ENCODE measurements at places on chromosomes 3 and 15.

- DNase-seq: peak; percentile 2
These were observed 562 bp downstream of the NEO1 start for GRCh38 chr15:73052653-73053397.

DNA sequence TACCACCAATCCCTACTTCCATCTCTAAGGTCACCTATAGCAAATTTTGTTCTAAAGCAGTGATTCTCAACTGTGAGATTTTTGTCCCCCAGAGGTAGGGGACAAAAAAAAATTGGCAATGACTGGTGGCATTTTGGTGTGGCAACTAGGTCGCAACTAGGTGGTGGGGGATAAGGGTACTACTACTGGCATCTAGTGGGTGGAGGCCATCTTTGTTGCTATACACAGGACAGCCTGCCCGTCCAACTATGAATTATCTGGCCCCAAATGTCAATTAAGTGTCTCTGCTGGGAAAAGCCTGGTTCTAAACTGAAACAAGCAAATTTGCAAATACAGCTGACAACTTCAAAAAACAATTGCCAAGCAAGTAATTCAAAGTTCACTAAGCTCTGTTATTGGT, 1.4 kb downstream of the MTMR10 start:
- no peak for DNase-seq

DNA sequence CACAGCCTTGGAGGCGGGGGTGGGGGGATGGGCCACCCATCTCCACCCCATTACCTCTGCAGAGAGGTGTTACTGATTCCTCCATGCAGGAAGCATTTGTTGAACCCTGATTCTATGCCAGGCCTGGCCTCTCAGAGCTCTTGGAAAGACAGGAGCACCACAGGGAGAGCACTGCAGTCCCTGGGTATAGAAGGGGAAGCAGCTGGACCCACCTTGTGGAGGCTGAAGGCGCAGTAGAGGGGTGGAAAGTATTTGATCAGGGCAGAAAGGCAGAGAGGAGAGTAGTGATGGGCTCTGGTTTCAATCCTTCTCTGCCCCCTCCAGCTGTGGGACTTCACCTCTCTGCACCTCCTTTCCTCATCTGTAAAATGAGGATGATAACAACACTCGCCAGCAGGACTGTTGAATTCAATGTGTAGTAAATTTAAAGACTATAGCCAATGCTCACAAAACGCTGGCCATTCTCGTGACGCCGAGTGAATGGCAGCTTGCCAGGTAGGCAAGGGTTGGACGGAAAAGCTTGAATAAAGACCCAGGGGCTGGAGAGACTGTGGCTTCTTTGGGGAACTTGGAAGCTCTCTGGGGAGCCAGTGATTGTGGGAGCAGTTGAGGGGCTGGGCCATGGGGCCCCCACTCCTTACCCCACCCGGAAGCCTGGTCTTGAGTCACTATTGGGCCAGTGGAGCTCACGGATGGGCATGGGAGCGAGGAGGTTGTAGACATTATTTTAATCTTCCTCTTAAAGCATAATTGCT, 8.0 kb upstream of the CCDC33 start:
- no peak for DNase-seq

DNA sequence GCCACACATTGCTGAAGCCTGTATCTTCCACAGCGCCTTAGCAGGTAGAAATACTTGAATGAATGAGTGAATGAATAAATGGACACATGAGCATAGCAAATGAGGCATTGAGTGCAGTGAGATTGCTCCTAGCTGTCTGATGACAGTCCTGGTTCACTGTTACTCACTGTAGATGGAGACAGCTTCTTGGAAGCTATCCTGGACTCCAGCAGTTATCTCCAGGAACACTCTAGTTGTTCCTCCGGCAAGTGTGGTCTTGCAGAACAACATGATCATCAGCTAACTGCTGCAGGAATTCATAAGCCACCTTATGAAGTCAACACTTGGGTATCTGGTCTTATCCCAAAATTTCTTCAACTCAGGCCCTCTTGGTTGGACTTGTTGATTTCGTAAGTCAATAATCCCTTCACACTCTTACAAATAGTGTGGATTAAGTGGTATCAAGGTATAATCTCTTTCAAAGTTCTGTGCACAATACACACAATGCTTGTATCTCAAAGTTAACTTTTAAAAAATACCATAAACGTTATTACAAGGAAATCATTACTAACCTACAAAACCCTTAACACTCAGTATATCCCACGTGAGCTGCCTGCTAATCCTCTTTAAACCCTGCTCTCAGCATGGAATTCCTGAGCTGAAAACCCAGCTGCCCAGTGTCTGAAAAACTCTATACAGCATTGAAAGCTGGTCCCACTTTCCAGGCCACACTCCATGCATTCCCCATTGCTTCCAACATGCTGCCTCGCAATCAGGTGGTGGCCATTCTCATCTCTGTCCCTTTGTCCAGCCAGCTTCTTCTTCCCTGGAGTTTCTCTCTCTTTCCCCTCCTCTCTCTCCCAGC, 14.4 kb upstream of the ZBTB38 start:
- no peak for DNase-seq

DNA sequence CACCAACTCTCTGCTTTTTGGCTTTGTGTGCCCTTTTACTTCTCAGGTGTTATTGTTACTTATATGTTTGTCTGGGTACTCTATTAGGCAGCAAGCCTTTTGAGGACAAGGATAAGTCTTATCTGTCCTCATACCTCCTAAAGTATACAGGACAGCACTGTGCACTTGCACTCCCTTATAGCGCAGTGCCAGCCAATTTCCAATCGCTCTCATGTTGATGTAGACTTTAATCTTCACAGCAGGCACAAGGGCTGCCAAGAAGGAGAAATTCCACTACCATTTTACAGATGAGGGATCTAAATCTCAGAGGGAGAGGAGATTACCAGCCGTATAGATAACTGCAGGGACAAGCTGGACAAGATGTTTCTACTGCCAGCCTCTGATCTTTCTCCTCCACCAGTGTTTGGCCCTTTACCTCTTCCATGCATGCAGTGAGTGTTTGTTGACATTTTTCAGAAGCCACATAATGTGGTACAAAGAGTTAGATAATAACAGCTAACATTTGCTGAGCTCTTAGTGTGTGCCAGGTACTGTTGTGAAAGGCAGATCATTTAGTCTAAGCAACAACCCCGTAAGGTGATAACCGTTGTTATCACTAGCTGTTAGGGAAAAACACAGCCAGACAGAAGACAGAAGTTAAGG, 30.1 kb downstream of the SST start:
- no peak for DNase-seq

- DNase-seq: no peak
These were observed 247 bp downstream of the FETUB start for GRCh38 chr3:186640473-186640818.

All from stimulated activated CD4-positive, alpha-beta T cell treated with anti-CD3 and anti-CD28 coated beads, TNF-alpha, amount 100 ng/mL, for 24 hours (primary cell).